ENCODE measurements at places on chromosomes 12 and 14.

GRCh38 chr14:92564344-92565039 is 50.9 kb downstream of the RIN3 start:
- no peak for DNase-seq

DNA sequence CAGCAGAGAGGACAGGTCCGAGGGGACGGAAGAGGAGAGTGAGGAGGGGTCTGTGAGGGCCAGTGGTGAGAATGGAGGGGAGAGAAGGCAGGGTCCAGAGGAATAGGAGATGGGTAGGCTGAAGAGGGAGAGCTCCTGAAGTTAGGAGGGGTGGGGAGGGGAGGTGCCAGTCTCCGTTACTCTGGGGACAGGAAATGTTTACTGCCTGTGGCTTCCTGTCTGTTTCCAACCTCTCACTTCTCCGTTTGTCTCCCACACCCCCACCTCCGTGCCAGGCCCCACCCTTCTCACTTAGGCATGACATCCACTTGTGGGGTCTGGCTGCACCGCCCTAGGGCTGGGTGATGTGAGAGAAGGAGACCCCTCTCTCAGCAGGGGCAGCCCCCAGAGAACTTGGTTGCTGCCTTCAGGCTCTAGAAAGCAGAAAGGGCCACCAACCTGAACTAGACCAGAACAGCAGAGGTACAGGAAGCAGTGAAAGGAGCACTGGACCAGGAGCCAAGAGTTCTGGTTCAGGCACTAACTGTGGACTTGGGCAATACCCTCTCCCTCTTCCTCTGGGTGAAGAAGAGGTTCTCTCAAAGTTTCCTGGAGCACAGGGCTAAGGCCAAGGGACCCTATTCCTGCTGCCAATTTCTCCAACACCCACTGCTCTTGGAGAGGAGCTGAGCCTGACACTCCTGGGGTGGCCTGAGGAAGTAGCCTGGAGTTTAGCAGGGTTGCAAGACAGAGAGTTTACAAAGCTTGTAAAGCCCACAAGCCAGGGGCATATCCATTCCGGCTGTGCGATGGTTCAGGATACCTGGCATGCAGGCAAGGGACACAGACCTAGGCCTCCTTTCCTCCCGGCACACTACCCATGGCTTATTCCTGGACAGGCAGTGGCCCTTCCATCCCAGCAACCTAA is 5.5 kb downstream of the ITGA5 start:
- no peak for DNase-seq

- no peak for DNase-seq
Measured at GRCh38 chr14:92026548-92027190, 13.2 kb downstream of the TRIP11 start.

DNA sequence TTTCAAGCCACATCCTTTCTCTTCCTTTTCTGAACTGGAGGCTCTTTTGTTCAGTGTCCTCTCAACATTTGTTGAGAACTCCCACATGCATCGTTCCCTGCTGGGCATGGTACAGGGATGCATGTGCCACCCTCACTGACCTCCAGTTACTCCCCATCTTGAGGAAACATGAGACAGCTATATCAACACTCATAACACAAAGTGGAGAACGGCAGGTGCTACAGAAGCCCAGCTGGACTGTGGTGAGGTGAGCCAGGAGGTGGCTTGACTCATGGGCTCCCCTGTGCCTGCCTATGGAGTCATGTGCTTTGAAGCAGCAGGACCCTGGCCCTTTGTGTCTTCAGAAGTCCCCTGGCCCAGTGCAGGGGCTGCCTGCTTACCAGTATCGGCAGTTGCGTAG is 9.7 kb downstream of the MYH6 start:
- no peak for DNase-seq

DNA sequence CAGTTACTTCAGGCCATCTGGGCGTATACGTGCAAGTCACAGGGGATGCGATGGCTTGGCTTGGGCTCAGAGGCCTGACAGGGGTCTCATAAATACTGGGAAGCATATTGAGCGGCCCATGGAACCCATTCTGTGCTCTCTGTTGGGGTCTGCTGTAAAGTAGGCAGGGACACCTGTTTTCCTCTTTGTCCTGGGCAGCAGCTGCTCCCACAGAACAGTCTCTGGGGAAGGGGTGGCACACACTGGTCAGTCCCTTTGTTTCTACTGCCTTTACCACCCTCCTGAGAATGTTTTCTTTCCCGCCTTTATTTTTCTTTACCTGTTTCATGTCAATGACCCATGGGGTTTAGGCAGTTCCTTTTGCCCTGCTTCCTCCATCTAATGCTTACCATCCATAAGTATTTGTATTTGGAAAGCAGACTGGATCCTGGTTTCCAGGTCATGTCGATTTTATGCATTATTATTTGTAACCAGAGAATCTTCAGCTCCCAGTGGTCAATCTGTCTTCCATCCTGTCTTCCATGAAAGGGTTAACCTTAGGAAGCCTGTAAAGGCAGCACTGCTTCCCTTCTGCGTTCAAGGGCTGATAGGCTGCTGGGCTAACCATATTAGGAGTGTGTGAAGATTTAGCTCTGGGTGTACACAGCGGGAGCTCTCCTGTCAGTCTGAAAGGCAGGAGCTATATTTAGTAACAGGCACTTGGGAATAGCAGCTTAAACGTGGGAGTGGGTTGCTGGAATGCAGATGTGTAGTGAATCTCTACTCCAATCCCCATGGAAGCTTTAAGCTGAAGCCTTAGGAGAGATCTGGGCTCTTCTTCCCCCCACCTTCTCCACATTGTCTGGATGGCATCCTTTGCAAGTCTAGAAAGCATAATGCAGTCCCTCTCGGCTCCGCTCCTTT is 124.0 kb downstream of the DYRK2 start:
- no peak for DNase-seq

DNA sequence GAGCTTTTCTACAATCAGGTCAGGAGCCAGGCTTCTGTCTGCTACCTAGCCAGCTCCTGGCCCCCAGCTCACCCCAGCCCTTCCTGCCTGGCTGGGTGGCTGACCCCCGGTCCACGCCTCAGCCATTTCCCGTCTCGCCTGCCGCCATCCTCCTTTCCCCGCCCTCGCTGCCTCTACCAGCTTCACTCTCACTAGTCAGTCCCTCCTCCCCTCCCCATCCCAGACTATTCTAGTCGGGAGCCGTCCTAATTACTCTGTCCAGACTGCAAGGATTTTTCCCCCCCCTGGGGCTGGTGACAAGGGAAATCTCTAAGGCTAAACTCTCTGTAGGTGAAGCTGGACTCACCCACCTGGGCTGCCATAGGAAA is 825 bp downstream of the DHH start:
- no peak for DNase-seq

DNA sequence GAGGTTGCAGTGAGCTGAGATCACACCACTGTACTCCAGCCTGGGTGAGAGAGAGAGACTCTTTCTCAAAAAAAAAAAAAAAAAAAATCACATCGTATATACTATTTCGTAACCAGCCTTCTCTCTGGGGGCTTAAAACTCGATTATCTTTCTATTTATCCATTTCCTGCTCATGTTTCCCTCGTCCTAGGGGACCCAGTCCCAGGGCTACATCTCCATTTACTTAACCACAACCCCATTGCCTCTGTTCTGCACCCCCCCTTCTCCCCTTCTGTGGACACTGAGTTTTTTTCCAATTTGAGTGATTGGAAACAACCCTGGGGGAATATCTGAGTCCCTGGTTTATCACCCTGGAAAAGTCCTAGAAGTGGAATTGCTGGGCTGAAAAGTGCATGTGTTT is 36.2 kb upstream of the YY1 start:
- DNase-seq = no peak

DNA sequence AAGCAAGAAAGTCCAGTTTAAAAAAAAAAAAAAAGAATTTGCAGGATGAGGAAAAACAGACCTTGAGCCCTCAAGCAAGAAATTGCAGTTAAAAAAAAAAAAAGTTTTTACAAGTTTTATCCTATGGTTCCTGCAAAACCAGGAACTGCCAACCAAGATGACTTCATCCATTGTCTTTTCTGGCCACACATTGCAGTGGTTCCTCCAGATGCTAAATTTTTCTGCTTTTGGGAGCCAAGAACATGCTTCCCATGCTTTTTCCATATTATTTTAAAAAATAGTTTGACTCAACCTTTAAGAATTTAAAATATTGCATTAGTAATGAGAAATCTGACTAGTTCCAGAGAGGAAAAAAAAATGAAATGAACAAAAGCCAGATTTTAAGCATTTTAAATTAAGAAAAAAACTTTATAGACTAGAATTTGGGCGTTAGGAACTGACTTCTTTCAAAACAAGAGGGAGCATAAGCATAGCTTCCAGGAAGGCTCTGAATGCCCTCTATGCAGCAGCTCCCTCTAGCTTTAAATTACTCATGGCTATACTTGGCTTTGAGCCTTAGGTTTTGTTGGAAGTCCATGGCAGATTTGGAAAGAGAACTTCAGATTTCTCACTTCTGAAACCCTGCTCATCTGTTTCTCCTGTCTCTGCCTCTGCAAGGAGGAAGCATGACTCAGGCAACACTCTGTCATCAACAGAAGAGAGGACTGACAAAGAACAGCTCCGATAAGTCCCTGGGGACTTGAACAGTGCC is 124.5 kb downstream of the GPR65 start:
- DNase-seq = no peak

DNA sequence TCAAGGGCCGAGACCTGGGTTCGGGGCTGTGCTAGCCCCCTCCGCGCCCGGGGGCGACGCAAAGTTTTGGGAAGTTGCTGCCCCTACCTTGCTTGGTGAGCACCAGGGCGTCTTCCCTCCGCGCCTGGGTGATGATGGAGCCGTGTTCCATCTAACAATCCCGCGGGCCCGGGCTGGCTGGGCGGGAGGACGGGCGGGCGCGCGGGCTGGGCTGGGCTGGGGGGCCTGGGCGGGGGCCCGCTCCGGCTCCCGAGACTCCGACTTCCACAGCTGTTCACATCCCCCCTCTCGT is 298 bp downstream of the CTDSP2 start:
- no peak for DNase-seq

DNA sequence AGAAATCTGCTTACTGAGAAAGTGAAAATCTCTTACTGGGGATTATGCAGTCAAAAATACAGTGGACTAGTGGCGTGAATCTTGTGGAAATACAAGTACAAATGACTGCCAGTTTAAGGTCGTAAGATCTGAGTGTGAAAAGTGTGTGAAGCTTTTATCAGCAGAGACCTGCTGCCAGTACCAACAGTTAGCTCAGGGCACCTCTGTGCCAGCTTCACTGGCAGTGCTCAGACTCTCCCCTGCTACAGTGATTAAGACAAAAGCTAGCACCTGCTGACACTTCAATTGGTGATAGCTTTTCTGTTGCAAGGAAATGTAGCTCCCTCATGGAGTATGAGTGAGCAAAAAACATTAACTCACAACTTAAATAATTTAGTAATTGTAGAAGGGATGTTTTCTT is 185.1 kb downstream of the ANO6 start:
- no peak for DNase-seq
